ENCODE measurements at places on chromosomes 5 and 9.

- DNase-seq = no peak
These were observed 51.0 kb upstream of the FYB1 start for GRCh38 chr5:39270225-39270848.

DNA sequence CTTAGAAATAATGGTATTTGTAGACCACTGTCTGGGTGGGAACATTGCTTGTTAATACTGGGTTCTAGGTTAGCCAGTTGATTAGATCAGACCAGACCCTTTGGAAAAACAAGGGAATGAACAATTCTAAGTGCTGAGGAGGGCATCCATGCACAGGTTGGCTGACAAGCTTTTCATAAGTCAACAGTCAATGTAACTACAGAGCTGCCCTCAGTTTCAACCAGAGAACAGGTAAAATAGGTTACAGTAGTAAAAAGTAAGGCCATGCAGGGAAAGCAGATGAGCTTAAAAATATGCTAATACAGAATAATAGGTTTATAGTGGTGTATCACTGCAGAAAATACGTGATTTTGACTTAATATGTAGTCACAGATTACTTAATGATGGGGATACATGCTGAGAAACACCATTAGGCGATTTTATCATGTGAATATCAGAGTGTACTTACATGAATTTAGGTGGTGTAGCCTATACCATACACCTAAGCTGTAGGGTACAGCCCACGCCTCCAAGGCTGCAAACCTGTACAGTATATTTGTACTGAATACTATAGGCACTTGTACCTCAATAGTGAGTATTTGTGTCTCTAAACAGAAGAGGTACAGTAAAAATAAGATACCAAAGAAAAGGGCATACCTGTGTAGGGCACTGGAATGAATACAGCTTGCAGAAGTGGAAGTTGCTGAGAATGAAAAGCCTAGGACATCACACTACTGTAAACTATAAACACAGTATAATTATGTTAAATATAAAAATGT is 6.1 kb upstream of the FGF18 start:
- no peak for DNase-seq

- no peak for DNase-seq
These were observed 146.8 kb downstream of the SIL1 start for GRCh38 chr5:139051392-139051791.

- DNase-seq = peak; percentile 50
These were observed 279.8 kb upstream of the POU5F2 start for GRCh38 chr5:94021246-94021645.

DNA sequence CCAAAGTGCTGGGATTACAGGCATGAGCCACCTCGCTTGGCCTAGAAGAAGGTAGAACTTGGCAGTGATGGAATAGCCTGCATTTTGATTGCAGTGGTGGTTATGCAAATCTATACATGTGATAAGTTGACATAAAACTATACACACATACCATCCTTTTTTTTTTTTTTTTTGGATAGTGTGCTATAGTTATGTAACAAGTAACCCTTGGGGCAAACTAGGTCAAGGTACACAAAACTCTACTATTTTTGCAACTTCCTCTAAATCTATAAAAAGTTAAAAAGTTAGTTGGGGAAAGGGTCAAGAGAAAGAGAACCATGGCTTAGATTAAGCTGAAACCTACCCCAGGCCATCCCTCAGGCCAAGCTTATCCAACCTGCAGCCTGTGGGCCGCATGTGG is 11.1 kb downstream of the TRIM14 start:
- DNase-seq = no peak

DNA sequence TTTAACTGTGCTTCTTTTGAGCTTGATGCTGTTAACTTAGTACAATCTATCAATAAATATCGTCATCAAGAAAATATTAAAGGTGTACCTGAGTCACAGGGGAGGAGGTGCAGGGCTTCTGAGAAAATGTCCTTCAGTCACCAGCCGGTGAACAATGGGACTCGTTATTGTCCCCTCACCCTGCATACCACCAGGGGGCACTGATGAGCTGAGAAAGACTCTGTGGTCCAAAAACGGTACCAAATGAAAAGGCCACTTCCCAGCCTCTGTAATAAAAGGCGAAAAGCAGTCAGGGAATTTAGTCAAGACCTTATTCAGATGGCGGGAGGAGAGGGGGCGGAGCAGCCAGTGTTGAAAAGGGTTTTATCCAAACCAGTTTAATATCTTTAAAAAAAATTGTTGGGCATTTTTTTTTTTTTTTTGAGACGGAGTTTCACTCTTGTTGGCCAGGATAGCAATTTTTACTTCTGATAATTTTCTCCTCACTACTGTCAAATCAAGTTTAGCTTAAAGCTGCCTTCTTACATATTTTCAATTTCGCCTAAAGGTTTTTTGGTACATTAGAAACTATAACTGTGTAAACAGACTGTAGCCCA is 271.9 kb upstream of the ADAMTS16 start:
- peak; percentile 7 for DNase-seq

GRCh38 chr5:80739898-80740297 is 85.1 kb upstream of the DHFR start:
- DNase-seq = no peak

DNA sequence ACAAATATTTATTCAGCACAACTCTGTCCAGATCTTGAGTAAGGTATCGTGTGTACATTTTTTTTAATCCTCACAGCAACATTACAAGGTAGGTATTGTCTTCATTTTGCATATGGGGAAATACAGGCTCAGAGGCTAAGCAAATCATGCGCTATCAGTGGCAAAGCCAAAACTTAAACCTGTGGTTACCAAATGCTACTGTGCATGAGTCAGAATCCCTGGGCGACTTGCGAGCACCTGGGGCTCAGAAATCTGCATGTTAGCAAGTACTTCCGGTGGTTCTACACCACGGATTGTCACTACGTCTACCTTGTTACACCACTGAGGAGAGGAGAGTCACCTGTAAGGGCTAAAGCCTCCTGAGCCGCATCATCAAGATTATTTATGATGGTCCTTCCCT is 21.3 kb downstream of the C5orf58 start:
- no peak for DNase-seq

- DNase-seq = no peak
These were observed 238.6 kb downstream of the FANCC start for GRCh38 chr9:95078939-95079338.

GRCh38 chr5:79990205-79990597 is 861 bp downstream of the MTX3 start:
- DNase-seq = no peak

DNA sequence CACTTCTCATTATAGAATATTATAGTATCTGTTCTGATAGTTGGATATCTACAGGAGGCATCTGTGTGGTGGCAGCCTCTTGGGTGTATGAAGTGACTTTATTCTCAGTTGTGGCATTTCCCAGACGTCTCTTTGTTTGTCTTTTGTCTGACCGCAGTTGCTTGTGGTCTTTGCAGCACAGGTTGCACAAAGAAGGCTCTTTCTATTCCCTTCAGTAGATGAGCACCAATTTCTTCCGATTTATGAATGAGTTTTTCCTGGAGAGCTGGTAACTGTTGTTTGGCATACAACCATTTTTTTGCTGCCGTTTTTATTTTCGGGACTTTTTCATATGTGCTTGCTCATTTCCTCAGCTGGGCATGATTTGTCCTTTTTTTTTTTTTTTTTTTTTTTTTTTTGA is 56.4 kb upstream of the MYO10 start:
- no peak for DNase-seq

GRCh38 chr9:92760070-92760469 is 4.6 kb downstream of the BICD2 start:
- DNase-seq = no peak

- DNase-seq = no peak
These were observed 25.3 kb downstream of the ZDHHC11B start for GRCh38 chr5:759111-759751.

GRCh38 chr5:109959652-109960051 is 269.9 kb downstream of the MAN2A1 start:
- DNase-seq = no peak

DNA sequence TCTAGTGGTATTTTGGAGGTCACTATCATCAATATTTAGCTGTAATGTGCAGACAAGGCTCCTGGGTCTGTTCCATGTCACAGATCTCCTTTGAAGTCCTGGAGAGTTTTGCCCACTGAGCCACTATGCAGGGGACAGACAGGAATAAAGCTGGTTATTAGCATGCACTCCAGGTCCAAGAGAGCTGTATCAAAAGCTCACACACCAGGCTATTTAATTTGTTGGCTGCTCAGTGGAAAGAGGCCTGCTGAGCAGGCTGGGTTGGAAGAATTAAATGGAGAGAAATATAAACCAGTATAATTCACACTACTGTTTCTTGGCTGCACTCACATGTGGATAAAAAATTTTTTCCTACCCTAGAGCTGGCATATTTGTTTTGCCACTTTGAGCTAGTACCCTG is 113.8 kb upstream of the TAF11L2 start:
- DNase-seq = no peak

- DNase-seq = no peak
These were observed 97.4 kb upstream of the IFNK start for GRCh38 chr9:27426511-27427271.

- no peak for DNase-seq
These were observed 107.7 kb downstream of the TENT4A start for GRCh38 chr5:6820851-6821479.

DNA sequence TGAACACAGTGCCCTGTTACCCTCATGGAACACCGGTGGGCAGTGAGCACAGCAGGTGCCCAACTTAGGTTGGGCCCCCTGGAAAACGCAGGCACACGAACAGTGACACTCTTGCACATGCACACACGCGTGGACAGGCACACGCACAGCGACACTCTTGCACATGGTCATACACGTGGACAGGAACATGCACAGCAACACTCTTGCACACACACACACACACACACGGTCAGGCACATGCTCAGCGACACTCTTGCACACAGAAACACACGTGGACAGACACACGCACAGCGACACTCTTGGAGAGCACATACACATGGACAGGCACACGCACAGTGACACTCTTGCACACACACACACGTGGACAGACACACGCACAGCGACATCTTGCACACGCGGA is 559.4 kb upstream of the ADAMTS16 start:
- DNase-seq = no peak

DNA sequence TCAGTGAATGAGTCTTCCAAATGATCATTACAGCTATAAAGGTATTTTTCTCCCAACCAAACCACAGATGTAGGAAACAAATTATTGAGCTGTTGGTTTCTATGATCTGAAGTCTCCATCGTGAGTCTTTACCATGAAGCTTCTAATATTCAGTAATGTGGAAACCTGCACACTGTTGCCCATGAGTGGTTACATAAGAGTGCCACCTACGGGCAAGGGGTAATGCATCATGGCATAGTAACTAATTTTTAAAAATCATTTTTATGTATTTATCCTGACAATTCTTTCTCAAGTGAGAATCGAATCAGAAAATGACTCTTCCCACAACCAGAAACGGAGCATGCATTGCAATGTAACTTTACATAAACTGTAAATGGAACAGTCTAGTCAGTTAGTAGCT is 282.5 kb upstream of the SMARCA2 start:
- DNase-seq = no peak

DNA sequence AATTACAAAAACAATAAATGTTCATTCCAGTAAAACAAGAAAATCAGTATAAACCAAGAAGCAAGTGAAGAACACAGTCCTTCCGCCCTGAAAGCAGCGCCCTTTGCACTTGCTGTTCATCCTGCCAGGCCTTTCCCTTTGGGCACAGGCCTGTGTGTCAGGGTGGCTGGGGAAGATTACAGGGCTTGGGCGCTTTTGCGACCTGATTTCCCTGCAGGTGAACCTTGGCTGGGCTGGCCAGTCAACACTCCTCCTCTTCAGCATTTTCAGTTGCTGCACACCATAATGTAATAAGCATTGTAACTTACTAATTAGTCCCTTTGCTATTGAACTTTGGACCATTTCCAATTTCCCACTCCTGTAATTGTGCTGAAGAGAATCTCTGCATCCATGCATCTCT is 38.6 kb upstream of the TDRD7 start:
- no peak for DNase-seq

GRCh38 chr9:73152953-73153352 is 1.3 kb downstream of the ANXA1 start:
- DNase-seq = no peak

DNA sequence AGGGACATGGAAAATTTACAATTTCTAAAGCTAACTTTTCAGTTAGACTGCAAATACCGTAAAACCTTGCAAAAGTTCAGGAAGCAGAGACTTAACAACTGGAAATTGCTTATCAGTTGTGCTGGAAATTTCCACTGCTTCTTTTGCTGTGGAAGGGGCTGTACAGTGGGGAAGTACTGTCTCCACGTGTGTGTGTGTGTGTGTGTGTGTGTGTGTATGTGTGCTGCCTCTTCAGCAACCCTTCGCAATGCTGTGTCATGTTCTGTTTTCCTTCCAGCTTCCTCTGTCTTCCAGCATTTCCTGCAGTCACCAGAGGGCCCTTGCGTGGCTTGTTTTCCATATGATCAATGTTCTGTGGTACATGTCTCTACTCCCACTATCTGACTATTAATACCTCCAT is 87.5 kb upstream of the RANBP3L start:
- DNase-seq = no peak

- DNase-seq = no peak
These were observed 365.0 kb upstream of the SEMA6A start for GRCh38 chr5:116939641-116940040.

DNA sequence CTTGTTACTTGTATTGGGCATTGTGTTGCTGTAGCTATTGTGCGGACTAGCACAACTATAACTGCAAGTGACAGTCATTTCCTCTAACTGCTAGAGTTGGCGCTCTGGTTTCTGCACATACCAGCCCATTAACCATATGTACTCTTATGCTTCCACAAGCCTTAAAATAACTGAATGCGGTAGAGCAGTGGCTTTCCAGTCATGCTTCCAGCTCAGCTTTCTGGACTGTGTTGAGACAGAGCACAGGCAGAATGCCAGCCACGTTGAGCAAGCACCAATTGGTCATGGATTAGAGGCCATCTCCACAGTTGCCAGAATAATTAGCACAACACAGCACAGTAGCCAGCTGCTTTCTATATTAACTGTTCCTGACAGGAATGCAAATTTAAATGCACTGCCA is 12.2 kb downstream of the INVS start:
- DNase-seq = no peak

- DNase-seq = no peak
These were observed 2046.8 kb upstream of the CDH9 start for GRCh38 chr5:29085142-29085541.

GRCh38 chr9:104960662-104961061 is 32.7 kb upstream of the ABCA1 start:
- DNase-seq = no peak

- DNase-seq = no peak
These were observed 43.2 kb downstream of the KIF4B start for GRCh38 chr5:155056644-155057269.

- DNase-seq = no peak
These were observed 26.7 kb upstream of the IRX4 start for GRCh38 chr5:1909346-1909985.

- no peak for DNase-seq
These were observed 566 bp downstream of the GPR21 start for GRCh38 chr9:123033864-123034601.
